Activated CD8-positive, alpha-beta memory T cell treated with anti-CD3 and anti-CD28 coated beads, Interleukin-2, amount 50 U/mL, for 4 hours (primary cell): ENCODE measurements at places on chromosomes 5 and 9.

- no peak for DNase-seq
Measured at GRCh38 chr5:36438765-36439561, 137.3 kb upstream of the RANBP3L start.

DNA sequence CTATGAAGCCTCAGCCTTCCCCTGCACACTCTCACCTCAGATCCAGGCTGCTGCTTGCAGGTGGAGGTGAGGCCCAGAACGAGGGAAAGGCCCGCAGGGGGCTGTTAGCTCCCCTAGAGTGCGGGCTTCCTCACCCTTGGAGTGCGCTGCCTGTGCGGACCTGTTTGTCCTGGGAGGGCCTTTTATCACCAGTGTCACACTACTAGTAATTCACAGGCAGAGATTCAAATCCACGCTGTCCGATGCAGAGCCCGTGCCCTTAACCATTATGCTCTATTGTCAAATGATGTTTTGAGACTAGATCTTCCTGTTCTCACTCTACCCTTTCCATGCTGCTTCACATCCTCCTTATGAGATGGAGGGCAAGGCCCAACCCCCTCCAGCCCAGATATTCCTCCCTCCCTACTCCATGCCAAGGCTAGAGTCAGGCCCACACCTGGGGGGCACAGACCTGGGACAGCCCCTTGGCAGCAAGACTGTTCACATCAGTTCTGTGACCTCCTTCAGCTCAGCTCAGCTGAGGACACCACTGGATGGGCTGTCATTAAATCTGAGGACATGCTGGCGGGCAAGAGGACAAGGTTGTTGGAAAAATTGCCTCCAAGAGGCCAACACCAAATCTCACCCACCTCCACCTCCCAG is 112.8 kb upstream of the SPOCK1 start:
- DNase-seq: no peak

- no peak for DNase-seq
Measured at GRCh38 chr9:1804128-1804865, 210.8 kb upstream of the SMARCA2 start.

DNA sequence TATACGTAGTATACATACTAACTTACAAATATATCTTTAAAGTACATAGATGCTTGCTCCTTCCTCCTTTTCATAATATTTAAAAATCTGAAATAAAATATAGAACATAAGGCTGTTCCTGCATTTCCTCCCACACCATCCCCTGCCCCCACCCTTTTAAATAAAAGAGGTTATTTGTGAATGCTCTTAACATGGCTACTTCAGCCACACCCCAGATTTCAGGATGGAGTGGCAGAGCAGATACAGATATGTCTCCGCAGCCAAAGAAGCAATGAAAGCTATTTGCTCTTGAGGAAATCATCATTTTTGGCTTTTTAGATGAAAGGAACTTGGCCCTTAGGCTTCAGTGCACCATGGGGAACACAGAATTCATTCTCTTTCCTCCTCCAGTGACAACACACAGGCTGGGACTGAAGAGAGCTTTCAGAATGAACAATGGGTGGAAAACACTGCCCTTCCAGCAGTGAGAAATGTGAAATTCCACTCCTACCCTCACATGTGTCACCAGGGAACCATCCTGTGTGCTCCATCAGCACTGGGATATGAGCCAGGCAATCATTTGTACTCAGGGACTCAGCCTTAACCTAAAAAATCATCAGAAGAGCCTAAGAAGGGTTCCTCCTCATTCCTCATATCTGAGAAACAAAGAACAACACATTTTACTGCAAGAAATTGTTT is 134.3 kb downstream of the PPP2R2B start:
- DNase-seq: no peak

- no peak for DNase-seq
Measured at GRCh38 chr9:136351252-136351800, 12.2 kb downstream of the DNLZ start.

DNA sequence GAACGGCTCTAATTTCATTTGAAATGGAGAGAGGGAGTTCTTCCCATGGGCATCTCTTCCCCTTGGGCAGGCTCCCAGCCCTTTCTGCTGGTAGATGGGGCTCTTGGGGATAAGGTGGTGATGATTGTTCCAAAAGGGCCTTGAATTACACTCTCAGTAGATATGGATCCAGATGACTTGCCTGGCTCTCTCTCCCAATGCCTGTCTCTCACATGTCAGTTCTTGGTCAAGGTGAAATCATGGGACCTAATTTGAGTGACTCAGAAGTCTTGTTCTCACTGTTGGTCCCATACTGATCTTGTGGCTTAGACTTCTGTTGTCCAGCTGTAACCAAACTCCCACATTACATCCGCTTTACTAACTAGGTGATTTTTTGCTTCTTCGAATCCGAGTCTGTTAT is 317.0 kb upstream of the RFX3 start:
- no peak for DNase-seq

- DNase-seq: no peak
Measured at GRCh38 chr9:123960965-123961364, 31.0 kb upstream of the DENND1A start.

GRCh38 chr5:79961716-79962574 is 29.1 kb downstream of the MTX3 start:
- no peak for DNase-seq

GRCh38 chr9:136847826-136848392 is 1.3 kb upstream of the PHPT1 start:
- DNase-seq: peak; percentile 71

- DNase-seq: no peak
Measured at GRCh38 chr5:123881759-123882244, 369.8 kb downstream of the CSNK1G3 start.

DNA sequence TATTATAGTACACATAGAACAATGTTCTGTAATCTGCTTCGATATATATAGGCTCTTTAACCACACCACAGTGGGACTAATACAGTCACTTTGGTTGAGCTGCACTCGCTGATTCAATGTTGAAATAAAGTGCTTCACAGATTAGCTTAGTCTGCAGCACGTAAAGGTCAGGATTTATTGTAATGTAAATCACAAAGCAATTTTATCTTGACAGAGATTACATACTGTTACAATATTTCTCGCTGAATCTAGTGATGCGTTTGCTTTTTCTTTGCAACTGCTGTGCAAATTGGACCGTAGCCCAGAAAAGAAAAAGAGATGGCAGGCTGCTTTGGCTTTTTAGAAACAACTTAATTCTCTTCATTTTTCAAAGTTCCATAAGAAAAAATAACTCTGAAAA is 52.9 kb downstream of the CETN3 start:
- no peak for DNase-seq

DNA sequence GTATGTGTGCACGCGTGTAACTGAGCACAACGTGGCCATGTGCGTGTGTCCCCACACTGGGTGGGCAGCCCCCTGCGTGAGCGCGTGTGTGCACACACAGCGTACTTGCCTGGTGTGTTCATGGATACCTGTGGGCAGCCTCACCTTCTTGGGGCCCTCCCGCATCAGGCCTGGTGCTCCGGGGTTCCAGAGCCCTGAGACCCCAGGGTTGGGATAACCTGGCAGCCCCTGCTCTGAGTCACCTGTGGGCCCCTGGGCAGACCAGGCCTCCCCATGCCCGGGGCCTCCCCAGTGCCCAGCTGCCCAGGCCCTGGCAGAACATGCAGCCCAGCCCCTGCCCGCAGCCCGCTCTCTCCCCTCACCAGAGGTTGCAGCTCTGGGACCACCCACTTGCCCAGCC is 25.2 kb downstream of the LHX3 start:
- no peak for DNase-seq

DNA sequence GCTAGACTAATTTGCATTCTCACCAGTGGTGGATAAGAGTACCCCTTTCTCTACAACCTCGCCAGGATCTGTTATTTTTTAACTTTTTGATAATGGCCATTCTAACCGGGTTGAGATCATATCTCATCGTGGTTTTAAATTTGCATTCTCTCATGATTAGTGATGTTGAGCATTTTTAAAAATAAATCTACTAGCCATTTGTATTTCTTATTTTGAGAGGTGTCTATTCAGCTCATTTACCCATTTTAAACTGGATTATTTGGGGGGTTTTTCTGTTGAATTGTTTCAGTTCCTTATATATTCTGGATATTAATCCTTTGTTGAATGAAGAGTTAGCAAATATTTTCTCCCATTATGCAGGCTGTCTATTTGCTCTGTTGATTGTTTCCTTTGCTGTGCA is 139.6 kb downstream of the ARSB start:
- no peak for DNase-seq

- DNase-seq: no peak
Measured at GRCh38 chr9:119829186-119829585, 460.0 kb upstream of the BRINP1 start.

GRCh38 chr5:138610415-138610917 is 35.3 kb upstream of the HSPA9 start:
- DNase-seq: no peak

GRCh38 chr9:123761905-123762605 is 167.9 kb downstream of the DENND1A start:
- no peak for DNase-seq

DNA sequence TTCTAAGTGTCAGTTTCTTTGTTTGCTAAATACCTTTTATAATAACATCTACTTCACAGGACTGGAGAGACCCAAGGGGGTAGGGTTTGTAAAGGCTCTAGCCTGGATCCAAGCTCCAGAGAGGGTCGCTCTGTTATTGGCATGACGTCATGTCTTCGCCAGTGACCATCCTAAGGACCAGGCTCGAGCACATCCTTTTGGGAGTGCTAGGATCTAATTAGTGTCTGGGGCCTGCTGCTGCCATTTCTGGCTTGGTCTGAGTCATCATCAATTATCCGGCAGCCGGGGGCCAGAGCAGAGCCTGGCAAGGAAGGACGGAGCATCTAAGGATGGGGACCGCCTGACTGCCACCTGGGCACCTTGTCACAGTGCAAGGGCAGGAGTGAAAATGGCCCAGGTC is 153.0 kb downstream of the NSG2 start:
- no peak for DNase-seq

- no peak for DNase-seq
Measured at GRCh38 chr9:110148384-110148783, 59.6 kb downstream of the C9orf152 start.

- DNase-seq: no peak
Measured at GRCh38 chr9:135081264-135081660, 6.2 kb upstream of the OLFM1 start.

DNA sequence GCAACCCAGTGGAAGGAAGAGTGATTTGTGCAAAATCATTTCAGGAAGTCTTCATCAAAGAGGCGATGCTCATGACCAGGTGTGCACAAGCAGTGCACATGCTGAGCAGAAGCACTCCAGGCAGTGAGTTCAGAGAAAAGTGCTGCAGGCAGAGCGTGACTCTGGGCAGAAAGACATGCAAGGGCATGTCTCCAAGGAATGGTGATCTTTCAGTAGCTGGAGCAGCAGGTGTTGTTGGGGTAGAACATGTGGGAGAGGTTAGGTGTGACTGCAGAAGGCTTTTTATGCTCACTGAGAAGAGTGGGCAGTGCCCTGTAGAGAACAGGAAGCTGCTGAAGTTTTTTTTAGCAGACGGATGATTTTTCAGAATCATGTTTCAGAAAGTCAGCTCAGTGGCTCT is 545.4 kb upstream of the TLE4 start:
- DNase-seq: no peak

- DNase-seq: no peak
Measured at GRCh38 chr9:93039976-93040375, 18.5 kb upstream of the SUSD3 start.

- no peak for DNase-seq
Measured at GRCh38 chr9:6049798-6050197, 34.4 kb upstream of the RANBP6 start.

DNA sequence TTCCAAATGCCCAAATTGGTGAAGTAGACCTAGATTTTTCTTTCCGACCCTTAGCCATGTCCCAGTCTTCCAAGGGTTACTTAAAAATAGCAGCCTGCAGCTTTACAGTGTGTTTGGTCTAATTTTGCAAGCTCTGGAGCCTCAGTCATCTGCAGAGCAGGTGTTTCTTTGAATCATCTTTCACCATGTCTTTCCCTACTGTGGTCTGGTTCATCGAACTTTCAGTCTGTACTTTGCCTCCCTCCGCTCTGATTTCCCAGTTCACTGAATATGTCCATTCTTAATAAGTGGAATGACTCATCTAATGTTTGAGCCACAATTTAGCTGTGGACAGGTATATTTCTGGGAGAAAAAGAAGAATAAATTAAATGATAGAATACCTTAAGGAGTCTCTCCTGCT is 1060.7 kb downstream of the EFNA5 start:
- DNase-seq: no peak

GRCh38 chr5:92144824-92145223 is 761.7 kb upstream of the ARRDC3 start:
- DNase-seq: no peak

DNA sequence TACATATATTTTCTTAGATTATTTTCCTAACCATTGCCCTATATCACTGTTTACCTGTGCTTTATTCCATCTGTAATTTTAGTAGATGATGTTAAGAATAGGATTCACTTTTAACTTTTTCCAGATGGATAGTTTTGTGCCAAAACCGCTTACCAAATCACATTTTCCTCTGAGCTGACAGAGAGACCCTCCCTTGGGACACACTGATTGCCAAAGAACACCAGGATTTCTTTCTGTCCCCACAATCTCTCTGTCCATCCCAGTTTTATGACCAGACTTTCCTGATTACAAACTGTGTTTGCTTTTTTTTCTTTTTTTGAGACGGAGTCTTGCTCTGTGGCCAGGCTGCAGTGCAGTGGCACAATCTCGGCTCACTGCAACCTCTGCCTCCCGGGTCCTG is 81.3 kb upstream of the SPATA31C2 start:
- DNase-seq: no peak

GRCh38 chr9:95341293-95341962 is 23.9 kb upstream of the FANCC start:
- DNase-seq: no peak

DNA sequence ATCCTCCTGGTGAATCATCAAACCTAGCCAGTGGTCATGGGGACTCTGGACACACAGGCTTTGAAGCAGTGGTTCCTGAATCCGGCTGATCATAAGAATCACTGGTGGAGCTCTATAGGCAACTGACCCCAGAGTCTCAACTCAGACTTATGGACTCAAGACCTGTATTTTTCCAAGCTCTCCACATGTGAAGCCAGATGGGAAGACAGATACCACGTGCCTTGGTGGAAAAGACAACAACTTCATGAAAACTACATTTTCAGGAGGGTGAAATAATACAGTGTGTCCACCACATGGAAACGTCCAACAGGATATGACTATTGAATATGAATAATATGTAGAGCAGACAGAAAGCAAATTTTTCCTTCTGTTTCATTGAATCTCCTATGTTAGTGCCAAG is 33.7 kb downstream of the GABRP start:
- DNase-seq: no peak

- DNase-seq: no peak
Measured at GRCh38 chr9:114258866-114259797, 63.8 kb upstream of the ORM1 start.

GRCh38 chr5:79845448-79846197 is 145.4 kb downstream of the MTX3 start:
- DNase-seq: no peak

- no peak for DNase-seq
Measured at GRCh38 chr5:96473155-96473554, 40.1 kb upstream of the PCSK1 start.
